ENCODE measurements at places on chromosomes 3 and 15.

GRCh38 chr3:26236531-26236930, 386.0 kb upstream of the LRRC3B start:
- DNase-seq: no peak

- no peak for DNase-seq
These were observed 150.5 kb upstream of the SLC2A2 start for GRCh38 chr3:171177056-171177455.

- peak; percentile 80 for DNase-seq
These were observed 1.2 kb downstream of the TWF2 start for GRCh38 chr3:52237657-52238172.

- no peak for DNase-seq
These were observed 13.3 kb upstream of the RARRES1 start for GRCh38 chr3:158745551-158745950.

GRCh38 chr3:12932347-12932746, 91.0 kb upstream of the RPL32 start:
- DNase-seq: no peak

DNA sequence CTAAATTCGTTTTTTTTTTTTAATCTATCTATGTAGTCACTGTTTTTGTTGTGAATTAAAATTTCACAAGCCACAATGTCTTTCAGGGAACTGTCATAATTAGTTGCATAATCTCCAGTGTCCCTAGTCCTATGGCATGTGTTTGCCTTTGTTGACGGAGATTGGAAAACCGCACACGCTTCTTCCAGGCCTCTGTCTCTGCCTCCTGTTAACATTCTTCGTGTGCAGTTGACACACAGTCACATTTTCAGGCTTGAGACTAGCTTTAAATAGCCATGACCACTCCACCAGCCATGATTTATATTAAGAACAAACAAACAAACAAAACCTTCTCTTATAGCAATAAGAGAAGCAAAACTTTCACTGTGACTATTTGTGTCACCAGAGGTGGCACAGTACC, 139.8 kb downstream of the DUT start:
- no peak for DNase-seq

DNA sequence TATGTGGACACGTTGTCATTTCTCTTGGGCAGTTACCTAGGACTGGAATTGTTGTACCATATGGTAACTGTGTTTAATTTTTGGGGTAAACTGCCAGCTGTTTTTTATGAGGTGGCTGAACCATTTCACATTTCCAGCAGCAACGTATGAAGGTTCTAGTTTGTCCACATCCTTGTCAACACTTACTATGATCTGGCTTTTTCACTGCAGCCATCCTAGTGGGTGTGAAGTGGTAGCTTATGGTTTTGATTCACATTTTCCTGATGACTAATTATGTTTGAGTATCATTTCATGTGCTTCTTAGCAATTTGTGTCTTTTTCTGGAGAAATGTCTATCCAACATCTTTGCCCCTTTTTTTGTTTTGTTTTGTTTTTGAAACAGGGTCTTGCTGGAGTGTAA, 96.2 kb downstream of the VGLL4 start:
- DNase-seq: no peak

GRCh38 chr3:155690921-155691320, 54.0 kb downstream of the PLCH1 start:
- no peak for DNase-seq

DNA sequence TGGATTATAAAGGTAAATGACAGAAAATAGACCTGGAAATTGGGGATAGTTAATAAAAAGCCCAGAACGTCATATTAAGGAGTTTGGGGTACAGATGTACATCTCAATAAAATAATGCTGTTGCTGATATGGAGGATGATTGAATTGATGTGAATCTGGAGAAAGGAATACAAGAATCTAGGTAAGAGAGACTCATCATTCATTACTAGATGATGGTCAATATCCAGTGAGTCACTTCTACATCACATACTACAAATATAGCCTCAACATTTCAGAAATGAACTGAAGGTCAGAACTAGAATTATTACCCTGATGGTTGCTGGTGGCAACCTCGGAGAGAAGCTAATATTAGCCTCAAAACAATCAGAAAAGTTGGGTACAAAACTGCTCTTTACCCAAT, 37.6 kb upstream of the P3H2 start:
- DNase-seq: no peak

DNA sequence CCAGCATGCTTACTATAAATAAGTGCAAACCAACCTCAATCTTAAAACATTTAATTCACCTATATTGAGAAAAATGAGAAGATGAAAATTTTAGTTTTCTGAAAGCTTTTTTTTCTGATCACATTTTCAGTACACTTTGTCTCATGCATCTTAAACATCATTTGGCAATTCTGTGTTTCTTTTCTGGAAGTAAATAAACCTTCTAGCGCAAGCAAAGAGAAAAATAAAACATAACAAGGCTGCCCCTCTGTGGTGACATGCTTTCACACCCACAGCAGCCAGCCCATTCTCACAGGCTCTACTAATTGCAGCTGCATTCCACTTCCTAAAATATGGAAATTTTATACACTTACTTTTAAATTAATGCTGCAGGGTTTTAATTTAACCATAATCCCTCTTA, 90.1 kb downstream of the NEK10 start:
- DNase-seq: no peak

DNA sequence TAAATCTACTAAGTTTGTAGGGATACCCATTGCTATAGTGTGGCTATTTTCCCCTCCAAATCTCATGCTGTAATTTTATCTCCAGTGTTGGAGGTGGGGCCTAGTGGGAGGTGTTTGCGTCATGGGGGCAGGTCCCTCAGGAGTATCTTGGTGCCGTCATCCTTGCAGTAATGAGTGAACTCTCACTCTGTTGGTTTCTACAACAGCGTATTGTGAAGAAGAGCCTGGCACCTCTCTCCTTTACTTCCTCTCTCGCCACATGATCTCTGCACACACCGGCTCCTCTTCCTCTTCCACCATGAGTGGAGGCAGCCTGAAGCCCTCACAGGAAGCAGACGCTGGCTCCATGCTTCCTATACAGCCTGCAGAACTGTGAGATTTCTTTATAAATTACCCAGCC, 34.0 kb upstream of the TRPM1 start:
- DNase-seq: no peak

GRCh38 chr3:152779653-152780052, 55.3 kb upstream of the P2RY1 start:
- no peak for DNase-seq

DNA sequence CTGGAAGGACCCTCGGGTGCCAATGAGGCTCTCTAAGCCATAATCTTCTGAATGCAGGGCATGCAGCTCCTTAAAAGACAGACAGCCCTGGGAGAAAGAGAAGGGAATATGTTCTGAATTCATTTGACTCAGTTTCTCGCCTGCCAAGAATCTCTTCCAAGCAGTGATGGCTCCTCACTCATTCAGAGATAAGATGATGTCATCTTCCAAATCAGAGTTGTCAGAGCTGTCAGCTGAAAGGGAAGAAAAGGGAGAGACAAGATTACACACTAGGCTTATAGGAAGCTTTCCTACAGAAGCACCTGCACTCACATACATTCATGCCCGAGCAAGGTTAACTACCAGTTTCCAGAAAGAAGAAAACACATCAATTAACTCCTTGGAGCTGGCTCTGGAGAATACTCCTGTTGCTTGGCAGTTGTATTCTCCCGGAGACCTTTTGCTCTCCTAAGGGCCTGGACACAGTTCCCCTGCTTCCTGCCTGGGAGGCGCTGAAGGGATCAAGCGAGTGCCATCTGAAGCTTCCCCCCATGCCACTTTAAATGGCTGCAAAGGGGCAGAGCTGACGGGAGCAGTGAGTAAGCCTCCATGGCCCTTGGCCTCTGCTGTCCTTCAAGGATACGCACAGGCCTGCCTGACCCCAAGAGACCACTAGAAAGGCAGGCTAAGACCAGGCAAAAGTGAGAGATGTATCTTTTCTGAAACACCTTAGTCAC, 7.7 kb downstream of the RBM15B start:
- no peak for DNase-seq

DNA sequence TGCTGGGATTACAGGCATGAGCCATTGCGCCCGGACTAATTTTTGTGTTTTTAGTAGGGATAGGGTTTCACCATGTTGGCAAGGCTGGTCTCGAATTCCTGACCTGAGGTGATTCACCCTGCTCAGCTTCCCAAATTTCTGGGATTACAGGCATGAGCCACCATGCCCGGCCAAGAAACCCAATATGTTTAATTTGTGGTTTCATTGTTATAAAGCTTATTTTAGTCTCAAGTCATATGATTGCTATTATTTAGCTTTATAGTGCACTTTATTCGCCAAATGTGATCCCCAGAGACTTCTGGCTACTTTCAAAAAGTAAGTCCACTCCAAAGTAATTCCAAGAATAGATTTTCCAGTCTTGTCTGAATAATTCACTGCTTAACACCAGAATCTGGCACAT, 19.3 kb upstream of the SLC4A7 start:
- peak; percentile 88 for DNase-seq

GRCh38 chr3:53171827-53172505, 11.0 kb downstream of the PRKCD start:
- no peak for DNase-seq

GRCh38 chr3:20752416-20752815, 566.4 kb upstream of the SGO1 start:
- no peak for DNase-seq

DNA sequence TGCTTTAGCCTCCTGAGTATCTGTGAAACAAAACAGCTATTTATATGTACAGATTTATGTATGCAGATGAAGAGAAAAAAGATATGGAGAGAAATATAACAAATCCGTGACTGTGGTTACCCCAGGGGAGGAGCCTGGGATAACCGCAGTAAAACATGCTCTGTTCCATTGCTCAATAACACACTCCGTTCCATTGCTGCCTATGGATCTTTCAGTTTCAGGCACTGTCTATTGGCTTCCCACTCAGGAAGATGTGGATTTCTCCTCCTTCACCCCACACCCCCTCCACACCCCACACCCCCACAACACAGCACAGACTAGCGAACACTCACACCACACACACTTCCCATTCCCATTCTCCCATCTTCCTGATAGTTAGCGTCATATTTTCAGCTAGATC, 47.9 kb downstream of the CDCP1 start:
- DNase-seq: no peak

- no peak for DNase-seq
These were observed 414.5 kb upstream of the MDFIC2 start for GRCh38 chr3:70726961-70727360.

DNA sequence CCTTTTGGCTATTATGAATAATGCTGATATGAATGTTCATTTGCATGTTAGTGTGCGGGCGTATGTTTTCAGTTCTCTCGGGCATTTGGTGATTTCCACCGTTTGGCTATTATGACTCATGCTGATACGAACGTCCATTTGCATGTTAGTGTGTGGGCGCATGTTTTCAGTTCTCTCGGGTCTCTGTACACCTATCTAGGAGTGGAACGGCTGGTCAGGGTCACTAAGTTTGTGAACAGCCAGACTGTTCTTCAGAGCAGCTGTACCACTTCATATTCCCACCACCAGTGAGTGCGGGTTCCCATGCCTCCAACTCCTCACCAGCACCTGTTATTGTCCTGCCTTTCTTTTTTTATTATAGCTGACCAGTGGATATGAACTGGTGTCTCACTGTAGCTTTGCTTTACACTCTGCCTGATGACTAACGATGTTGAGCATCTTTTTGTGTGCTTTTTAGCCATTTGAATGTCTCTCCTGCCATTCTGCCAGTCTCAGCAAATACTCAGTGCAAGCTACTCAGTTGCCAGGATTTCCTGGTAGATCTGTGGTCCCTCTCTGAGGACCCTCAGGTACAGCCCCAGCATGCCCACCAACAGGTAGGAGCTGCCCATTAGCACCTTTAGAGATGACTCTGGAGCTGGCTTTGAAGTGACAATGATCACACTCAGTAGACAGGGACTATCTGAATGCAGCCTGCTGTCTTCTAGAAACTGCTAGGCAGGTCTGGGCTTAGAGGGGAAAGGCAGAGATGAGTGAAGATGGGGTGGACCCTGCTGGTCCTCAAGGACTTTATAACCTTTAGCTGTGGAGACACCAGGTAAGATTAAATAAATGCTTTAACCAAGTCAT, 141.1 kb downstream of the XXYLT1 start:
- DNase-seq: no peak

DNA sequence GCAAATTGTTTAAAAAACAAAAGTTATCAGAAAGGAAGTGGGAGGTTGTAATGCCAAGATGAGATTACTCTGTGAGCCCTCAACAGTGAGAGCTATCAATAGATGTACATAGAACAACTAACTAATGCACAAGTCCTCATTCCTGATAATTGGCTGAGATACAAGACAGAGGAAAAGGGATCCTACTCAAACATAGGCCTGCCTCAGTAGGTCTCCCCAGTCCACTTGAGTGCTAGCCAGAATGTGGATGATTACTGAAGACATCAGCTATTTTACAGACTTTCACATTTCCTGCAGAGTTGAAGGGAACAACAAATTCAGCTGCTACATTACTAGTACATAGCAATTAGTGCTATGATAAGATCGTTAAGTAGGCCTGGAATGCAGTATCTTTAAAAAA, 981.9 kb downstream of the TUSC7 start:
- DNase-seq: no peak

All from fibroblast of the conjunctiva (primary cell).